ENCODE measurements at places on chromosomes 12 and 14. TPM values are rescaled to one million over a fixed set of nuclear protein-coding genes. Genes with fewer than 3 reads are reported as not detected.

DNA sequence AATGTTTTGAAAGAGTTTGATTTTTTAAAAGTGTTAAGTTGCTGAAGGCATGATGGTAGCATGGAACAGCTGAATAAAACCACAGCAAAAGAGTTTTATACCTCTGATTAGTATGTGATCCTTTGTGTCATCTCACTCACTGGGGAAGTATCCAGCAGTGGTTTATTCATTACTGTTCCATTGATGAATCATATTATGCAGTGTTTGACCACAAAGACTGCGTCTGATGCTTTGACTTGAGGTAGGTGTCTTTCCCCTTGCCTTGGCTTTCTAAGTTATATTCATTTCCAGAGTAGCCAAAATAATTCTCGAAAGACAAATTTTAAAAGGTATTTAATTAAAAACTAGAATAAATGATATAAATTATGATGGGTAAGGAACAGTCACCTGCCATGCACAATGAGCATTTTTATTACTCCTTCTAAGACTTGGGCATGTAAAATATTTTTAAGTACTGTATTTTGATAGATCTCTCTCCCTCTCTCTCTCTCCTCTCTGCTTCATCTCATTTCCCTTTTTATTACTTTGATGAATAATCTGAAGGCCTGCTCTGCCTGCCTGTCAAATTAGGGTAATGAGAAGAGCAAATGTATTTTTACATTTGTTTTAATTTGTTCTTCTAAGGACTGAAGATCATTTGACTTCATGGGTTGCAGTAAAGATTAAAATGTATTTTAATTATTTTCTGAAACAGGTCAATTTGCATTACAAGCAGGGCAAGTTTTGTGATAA lies 164.9 kb downstream of the NAV3 start:
- DNase-seq = no peak

GRCh38 chr14:35138585-35138984 lies 16.2 kb downstream of the PRORP start:
- DNase-seq = no peak

- DNase-seq = no peak
Observed at GRCh38 chr12:26279091-26279490, 83.7 kb downstream of the SSPN start.

GRCh38 chr12:75437564-75437963 lies 43.0 kb upstream of the GLIPR1 start:
- no peak for DNase-seq

- no peak for DNase-seq
Observed at GRCh38 chr14:67385120-67385519, 25.0 kb downstream of the EIF2S1 start.

GRCh38 chr12:39647383-39647782 lies 27.8 kb upstream of the ABCD2 start:
- no peak for DNase-seq

- no peak for DNase-seq
Observed at GRCh38 chr12:9237286-9237685, 29.1 kb upstream of the PZP start.

- no peak for DNase-seq
Observed at GRCh38 chr12:26028953-26029735, 70.7 kb downstream of the RASSF8 start.

GRCh38 chr12:6852651-6853354 lies 853 bp downstream of the USP5 start:
- DNase-seq = peak; percentile 39

KRT7 gene
- 0.69 TPM for total RNA-seq

All from left ventricle myocardium superior (tissue), 1 donor.